ENCODE measurements at places on chromosomes 6 and 20.

DNA sequence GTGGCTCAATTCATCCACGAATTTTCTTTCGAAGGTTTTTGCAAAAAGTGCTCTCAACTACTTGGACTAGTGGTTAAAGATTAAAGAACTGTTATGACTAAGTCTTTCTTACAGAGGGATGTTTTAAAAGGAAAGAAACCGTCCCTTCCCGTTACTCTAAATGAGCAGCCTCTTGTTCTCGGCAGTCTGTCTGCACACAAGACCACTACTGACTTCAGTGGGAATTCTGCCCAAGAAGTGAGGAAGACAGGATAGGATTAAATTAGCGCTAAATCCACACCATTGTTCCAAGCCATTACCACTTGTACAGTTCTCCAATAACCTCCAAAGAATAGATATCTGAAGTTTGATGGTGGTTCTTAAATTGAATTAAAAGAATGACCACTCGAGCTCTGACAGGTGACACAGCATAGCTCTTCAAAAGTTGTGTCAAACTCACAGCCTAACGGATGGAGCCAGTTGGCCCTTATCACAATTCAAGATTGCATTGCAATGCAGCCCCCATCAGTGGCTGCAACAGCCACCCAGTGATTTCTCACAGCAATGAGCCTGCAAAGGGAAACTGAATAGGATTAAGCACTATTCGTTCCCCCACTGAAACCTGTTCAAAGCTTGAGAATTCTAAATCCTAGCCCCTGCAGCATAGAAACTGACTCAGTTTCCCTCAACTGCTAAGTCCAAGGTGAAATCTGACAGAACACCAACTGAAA lies 1.8 kb downstream of the EPB41L2 start:
- no peak for DNase-seq

DNA sequence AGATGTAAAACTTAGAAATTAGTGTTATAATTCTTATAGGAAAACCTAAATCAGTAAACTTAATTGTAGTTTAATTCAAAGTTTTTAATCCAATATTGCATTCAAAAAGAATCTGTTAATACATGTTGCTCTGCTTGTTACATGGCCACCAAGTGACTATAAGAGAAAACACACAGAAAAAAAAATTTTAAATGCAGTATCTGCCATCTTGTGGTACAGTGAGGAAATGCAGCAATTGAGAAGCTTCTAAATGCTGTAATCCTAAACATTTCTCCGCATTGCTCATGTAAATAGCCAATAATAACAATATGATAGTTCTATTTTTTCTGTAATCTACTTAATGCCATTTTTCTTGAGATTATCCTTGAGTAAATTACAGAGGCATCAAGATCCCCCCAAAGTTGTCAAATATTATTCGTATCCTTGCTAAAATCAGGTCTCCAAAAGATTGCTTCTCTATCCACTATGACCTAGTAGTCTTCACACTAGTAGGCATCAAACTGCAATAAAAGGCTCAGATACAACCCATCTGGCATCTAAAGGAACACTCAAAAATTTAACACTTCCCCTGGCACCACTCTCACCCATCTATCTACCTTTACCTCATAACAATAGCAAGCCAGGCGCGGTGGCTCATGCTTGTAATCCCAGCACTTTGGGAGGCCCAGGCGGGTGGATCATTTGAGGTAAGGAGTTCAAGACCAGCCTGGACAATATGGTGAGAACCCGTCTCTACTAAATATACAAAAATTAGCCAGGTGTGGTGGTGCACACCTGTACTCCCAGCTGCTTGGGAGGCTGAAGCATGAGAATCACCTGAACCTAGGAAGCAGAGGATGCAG lies 34.6 kb downstream of the HDAC2 start:
- peak; percentile 16 for DNase-seq

- no peak for DNase-seq
These were observed 4.6 kb downstream of the EMILIN3 start for GRCh38 chr20:41361757-41362747.

- DNase-seq: no peak
These were observed 120.9 kb upstream of the IFNGR1 start for GRCh38 chr6:137339929-137340559.

DNA sequence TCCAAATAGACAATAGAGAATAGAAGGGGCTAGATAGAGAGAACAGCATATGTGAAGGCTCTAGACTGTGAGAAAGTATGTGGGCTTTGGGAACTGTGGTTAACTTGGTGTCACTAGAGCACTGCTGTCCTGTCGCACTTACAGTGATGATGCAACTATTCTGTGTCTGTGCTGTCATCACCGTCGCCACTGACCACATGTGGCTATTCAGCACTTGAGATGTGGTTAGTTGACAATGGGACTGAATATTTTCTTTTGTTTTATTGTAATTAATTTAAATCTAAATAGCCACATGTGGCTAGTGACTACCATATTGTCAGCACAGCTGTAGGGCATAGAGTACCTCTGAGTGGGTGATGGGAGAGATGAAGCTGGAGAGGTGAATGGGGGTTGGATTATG lies 39.0 kb upstream of the IFNGR1 start:
- DNase-seq: no peak
